Stimulated activated CD4-positive, alpha-beta T cell treated with anti-CD3 and anti-CD28 coated beads, Interleukin-4, amount 100 ng/mL, for 1 hour (primary cell): ENCODE measurements at places on chromosomes 16 and 17.

DNA sequence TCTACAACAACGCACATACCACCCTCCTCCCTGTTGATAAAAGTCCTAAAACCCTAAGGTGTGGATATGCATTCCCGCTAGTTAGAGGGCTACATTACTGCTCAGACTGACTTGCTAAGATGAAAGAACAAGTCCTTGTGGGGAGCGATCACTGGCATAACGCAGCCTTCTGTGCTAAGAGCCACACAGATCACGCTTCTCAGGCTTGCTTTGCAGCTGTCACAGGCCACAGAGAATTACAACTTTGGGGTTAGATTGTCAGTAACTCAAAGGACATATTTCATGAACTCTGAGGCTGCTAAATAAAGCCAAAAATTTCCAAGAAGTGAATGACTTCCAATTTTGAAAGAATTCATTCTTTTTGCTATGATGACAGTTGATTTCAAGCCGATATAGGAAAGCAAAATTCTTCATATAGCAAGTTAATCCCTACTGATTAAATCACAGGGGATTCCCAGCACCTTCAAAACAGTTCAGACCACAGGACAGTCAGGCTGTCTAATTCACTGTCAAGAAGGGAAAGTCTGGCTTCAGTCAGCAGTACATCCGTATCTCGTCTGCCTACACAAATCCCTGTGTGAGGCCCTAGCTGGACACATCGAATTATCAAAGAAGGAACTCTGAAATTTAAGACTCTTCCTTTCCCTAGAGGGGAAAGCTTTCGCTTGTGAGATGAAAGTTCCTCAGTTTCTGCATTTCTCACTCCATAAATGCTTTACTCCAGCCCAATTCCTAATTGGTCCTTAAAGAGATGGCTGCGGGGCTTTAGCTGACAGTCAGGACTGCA lies 107.1 kb downstream of the VPS53 start:
- no peak for DNase-seq

DNA sequence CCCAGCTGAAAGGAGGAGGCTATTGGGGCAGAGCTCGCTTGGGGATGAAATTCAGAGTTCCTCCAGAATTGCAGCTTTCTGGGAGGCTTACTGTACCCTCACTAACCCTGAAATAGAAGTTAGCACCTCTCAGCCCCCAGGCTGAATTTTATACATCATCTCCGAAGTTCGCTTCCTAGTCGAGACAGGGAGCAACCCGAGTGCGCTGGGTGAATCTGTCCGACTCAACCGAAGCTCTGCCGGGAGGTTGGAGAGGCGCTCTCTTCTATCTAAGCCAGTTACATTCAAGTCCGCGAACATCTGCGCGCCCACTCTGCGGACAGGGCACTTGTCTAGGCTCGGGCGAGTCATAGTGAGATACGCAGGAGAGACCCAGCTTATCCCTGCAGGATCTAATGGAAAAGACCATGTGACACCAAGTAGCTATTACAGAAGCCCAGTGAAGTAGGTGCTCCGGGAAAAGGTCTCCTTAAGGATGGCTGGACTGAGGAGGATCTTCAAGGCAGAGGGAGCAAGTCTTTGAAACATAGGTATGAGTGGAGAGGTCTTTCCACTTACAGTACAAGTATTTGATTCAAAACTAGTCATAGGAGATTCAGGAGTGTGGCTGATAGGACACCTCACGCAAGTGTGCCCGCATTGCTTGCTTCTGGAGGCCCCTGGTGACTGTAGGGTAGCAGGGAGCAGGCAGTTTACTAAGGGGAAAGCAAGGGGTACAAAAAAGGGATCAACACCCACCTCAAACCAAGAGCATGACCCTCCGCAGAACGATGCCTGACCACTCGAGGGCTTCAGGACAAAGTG lies 646 bp upstream of the HES7 start:
- DNase-seq: peak; percentile 31

DNA sequence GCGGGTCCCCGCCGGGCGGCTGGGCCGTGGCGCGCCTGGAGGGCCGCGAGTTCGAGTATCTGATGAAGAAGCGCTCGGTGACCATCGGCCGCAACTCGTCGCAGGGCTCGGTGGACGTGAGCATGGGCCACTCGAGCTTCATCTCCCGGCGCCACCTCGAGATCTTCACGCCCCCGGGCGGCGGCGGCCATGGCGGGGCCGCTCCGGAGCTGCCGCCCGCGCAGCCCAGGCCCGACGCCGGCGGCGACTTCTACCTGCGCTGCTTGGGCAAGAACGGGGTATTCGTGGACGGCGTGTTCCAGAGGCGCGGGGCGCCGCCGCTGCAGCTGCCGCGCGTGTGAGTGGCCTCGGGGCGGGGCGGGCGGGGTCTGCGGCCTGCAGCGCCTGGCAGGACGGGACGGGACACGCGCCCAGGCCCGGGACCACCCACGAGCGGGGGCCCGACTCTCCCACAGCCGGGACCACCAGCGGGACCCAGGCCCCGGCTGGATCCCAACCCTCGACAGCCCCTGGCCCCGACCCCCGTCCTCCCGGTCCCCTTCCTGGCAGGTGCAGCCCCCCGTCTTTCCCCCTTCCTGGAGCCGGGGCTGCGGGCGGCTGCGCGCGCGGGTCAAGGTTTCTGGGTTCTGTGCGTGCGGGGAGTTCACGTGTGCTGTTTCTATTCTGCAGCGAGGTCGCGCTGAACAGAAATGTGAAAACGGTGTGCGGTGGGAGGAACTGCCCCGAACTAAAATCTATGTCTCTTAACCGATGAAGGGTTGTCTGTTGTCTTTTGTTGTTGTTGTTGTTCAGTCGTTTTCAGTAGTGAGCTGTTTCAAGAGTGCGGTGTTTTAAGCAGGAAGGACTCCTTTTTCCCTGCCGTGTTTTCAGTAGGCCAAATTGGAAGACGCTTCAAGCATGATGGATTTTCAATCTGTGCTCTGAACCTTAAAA lies 705 bp downstream of the FOXK2 start:
- DNase-seq: peak; percentile 42

DNA sequence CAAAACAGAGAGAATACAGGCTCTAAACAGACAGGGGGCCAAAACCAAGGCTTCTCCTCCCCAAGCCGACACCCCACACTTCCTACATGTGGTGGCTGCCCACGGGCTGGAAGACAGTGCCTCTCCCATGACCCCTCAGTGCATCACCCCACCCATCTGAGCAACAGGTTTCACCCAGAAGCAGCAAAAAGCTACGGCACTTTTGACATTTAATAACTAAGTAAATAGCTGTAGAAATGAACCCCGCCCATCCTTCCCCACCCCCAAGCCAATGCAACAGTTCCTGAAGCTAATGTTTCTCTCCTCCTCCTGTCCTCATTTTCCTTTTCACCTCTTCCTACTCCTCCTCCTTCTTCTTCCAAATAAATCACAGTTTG lies 9.9 kb upstream of the SOX9 start:
- no peak for DNase-seq

- DNase-seq: no peak
Measured at GRCh38 chr16:89561884-89562599, 1.6 kb downstream of the RPL13 start.

GRCh38 chr17:77471984-77472461 lies 331.3 kb downstream of the SEC14L1 start:
- no peak for DNase-seq

- DNase-seq: no peak
Measured at GRCh38 chr16:26041952-26042668, 350.4 kb downstream of the HS3ST4 start.

GRCh38 chr16:67917852-67918236 lies 13.8 kb downstream of the CTRL start:
- DNase-seq: peak; percentile 39

- DNase-seq: no peak
Measured at GRCh38 chr17:73706428-73706827, 62.2 kb upstream of the SDK2 start.

GRCh38 chr17:4064366-4064765 lies 78.5 kb downstream of the ZZEF1 start:
- no peak for DNase-seq

DNA sequence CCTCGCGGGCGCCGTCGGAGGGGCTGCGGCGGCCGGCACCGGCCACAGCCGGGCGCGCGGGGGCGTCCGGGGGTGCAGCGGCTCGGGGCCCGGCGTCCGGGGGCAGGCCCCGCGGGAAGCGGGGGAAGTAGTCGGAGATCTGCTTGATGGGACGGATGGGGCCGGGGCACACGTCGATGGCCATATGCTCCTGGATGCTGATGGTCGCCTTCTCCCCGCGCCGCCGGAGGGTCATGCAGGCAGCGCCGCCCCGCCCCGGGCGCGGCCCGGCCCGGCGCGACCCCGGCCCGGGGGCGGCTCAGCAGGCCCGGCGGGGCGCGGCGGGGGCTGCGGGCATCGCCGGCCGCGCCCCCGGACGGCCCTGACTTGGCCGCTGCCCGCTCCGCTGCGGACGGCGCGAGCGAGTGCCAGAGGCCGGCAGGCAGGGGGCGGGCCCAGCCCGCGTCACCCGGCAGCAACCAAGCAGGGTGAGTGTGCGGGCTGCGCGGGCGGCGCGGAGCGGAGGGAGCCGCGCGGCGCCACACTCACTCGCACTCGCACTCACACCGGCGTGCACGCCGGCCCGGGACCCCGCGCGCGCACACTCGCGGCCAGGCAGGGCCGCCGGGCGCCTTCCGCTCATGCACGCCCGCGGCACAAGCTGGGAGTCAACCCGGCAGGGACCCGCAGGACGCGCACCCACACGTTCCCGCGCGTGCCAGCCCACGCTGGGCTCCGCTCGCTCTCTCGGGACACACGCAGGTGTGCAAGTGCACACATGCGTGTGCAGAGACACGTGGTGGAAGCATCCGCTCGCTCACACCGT lies at the start of gene DOC2B:
DOC2B (minus strand) TSS at position 406 of the 805 bp plus-strand sequence; CDS start at position 235, 171 bp downstream.
- peak; percentile 27 for DNase-seq

DNA sequence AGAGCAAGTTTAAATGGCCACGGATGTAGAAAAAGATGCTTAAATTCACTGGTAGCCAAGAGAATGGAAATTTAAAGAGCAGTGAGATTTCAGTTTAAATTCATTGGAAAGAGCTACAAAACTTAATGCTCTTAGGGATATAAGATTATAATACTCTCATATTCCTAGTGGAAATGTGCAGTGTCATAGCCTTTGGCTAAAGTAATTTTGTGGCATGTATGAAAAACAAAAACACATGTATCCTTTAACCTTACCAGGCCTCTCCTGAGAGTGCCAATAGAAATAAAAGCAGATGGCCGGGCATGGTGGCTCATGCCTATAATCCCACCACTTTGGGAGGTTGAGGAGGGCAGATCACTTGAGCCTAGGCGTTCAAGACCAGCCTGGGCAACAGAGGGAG lies 289.2 kb downstream of the PHKB start:
- no peak for DNase-seq

- no peak for DNase-seq
Measured at GRCh38 chr17:43591001-43591400, 44.9 kb upstream of the ETV4 start.

- no peak for DNase-seq
Measured at GRCh38 chr16:3035289-3035971, 1.3 kb downstream of the BICDL2 start.

GRCh38 chr17:19958023-19958422 lies 19.6 kb downstream of the AKAP10 start:
- DNase-seq: no peak

GRCh38 chr17:45883063-45883462 lies 11.3 kb upstream of the MAPT start:
- no peak for DNase-seq

GRCh38 chr16:3020604-3021448 lies 658 bp downstream of the TNFRSF12A start:
- peak; percentile 59 for DNase-seq

- no peak for DNase-seq
Measured at GRCh38 chr16:51655249-51655648, 504.2 kb upstream of the SALL1 start.

DNA sequence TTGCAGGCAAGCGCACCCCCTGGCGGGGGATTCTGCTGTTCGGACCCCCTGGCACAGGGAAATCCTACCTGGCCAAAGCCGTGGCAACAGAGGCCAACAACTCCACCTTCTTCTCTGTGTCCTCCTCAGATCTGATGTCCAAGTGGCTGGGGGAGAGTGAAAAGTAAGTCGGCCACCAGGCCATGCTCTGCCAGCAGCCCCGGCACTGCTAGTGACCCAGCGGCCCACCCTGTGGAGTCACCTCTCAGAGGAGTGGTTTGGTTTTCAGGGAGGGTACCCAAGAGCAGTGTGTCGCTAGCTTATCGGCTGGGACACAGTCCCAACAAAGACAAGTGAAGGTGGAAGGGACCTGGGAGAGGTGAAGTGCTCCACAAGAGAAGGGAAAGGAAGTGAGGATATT lies 8.2 kb downstream of the VPS4A start:
- no peak for DNase-seq

DNA sequence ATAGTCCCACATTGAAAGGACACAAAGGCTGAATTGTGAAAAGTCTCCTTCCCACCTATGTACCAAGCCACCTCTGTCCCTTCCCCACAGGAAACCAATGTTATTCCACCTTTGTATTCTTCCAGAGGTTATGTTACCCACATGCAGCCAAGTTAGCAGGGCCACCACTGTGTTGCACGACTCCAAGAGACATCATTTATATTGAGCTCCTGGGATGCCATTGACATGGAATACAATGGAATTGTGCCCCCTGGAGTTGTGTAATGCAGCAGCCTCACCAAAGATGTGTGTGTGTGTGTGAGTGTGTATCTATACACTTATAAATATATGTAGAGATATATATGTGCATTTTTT lies 21.6 kb upstream of the MSI2 start:
- DNase-seq: no peak

GRCh38 chr17:61415374-61416210 lies 15.9 kb downstream of the TBX2 start:
- DNase-seq: no peak

DNA sequence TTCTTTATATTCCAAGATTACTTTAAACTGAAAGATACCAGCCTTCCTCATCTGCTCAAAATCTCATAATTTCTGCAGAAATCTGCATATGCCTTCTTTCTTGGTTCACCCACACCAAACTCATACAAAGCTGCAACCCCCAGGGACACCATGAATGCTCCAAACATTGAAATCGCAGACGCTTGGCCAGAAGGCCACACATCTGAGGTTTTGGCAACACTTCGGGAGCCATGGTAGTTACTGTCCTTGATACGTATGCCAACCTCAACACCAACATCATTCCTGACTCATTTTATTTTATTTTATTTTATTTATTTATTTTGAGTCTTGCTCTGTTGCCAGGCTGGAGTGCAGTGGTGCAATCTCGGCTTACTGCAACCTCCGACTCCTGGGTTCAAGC lies 11.8 kb downstream of the GSPT1 start:
- no peak for DNase-seq

GRCh38 chr16:85510041-85510659 lies 103.0 kb upstream of the GSE1 start:
- DNase-seq: no peak

GRCh38 chr17:9472541-9472940 lies 103.1 kb downstream of the STX8 start:
- no peak for DNase-seq

- no peak for DNase-seq
Measured at GRCh38 chr17:27218719-27219488, 75.0 kb upstream of the WSB1 start.
